ENCODE measurements at places on chromosomes 6 and 20.
A peak's percentile ranks its signal among the peaks of the same experiment; 100 is the strongest.

- DNase-seq: peak; percentile 57
These were observed 28.9 kb downstream of the STX7 start for GRCh38 chr6:132483779-132484679.

- no peak for DNase-seq
These were observed at the start of gene COL12A1 for GRCh38 chr6:75205776-75206575. COL12A1 (minus strand) TSS chr6:75206053; CDS start chr6:75202792, 3,261 bp downstream.

- no peak for DNase-seq
These were observed 139.7 kb upstream of the FLRT3 start for GRCh38 chr20:14477125-14477524.

GRCh38 chr6:13304101-13304500 is 24.2 kb downstream of the TBC1D7 start:
- no peak for DNase-seq

GRCh38 chr6:87251225-87251624 is 71.2 kb upstream of the SMIM8 start:
- no peak for DNase-seq

All from left renal pelvis (tissue), 4 donors.